ENCODE measurements at places on chromosomes 5 and 9.
A peak's percentile ranks its signal among the peaks of the same experiment; 100 is the strongest.

DNA sequence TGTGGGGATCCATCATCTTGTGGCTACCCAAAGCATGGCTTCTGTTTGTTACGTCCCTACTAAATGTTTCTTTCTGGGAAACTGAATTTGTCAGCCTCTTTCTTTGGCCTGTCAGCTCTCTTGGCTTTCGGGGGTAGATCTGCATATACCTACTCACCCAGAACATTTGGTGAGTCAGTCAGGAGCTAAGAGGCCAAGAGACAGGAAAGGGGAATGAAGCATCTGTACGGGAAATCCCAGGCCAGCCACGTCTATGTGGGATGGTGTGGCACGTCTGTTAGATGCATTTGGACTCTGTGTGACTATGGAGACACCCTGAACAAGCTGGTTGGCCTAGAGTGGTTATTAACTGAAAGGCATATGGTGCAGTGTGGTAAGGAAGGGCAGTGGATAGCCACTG is 58.1 kb downstream of the CDO1 start:
- DNase-seq: no peak

GRCh38 chr9:129619787-129620668 is 873 bp downstream of the C9orf50 start:
- no peak for DNase-seq

GRCh38 chr9:118395415-118395814 is 691.2 kb downstream of the TLR4 start:
- no peak for DNase-seq

GRCh38 chr9:37029304-37029775 is 4.7 kb downstream of the PAX5 start:
- DNase-seq: peak; percentile 85

DNA sequence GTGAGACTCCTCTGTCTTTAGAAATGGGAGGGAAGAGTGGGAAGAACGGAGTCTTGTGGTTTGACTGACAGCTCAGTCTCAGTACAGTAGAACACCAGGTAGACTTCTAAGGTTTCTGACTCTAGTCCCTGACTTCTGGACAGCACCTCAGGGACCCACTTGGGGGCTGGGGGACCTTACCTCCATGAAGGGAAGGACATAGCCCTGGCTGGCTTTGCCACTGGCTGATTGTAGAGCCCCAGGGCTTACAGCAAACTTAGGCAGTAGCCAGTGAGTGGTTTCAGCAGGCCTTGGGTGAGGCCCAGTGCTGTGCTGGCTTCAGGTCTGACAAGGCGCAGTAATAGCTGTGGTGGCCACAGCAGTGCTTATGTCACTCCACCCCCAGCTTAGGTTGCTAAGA is 290.0 kb upstream of the PRR16 start:
- no peak for DNase-seq

DNA sequence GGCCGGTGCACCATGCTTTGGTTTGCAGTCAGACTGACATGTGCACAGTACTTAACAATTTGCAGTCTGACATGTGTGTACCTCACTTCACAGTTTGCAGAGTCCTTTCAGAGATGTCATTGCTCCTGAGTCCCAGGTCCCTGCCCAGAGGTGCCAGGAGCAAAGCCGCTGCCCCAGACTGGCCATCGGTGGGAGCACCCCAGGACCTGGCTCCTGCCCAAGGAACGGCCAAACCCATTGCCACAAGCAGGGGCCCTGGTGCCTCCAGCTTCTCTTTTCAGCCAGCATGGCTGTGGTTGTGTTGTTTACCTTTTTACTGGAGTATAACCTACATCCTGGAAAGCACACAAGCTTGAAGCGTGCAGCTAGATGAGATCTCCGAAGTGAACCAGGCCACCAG is 28.6 kb downstream of the RASGEF1C start:
- no peak for DNase-seq

- DNase-seq: no peak
These were observed 118.1 kb upstream of the NFIL3 start for GRCh38 chr9:91541734-91542133.

GRCh38 chr5:100165309-100165708 is 369.9 kb upstream of the FAM174A start:
- DNase-seq: no peak

Data from OCI-LY7 (cell line).